ENCODE measurements at places on chromosomes 13 and 19.

DNA sequence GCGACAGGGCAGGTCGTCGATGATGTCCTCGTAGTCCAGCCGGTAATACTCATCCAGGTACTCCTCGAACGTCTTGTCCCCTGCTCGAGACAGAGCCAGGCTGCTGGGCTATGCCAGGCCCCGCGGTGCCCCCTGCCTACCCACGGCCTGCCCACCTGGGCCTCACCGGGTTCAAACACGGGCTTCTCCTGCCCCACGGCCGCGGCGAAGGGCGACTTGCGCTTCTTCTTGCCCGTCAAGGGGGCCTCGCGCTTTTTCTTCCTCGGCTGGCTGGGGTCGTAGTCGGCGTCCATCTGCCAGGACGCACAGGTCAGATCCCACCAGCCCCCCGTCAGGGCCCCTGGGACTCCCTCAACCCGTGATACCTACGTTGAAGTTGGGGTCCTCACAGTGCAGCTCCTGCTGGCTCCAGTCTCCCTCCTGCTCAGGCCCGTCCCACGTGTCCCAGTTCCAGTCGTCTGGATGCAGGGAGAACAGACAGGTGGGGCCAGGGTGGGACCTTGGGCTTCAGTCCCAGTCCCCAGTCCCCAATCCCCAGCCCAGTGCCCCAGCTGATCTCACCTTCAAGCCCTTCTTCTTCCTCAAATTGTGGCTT is 8.1 kb downstream of the KRI1 start:
- no peak for DNase-seq

GRCh38 chr13:45821811-45822210 is 29.7 kb downstream of the SIAH3 start:
- no peak for DNase-seq

DNA sequence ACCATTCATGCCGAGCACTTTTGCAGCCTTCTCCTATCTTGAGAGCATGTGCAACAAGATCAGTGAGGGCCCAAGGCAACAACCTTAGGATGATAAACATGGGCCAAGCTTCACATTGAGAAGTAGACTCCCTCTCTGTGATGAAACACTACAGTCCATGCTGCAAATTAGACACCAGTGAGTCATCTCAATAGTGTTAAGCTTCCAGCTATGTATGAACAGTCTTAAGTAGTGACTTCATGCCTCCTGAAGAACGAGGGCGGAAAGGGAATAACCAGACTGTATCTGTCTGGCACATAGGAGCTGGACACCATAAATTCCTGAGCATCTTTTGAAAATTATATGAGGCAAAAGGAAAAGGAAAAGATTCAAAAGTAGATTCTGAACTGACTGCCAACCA is 309.9 kb upstream of the SLITRK1 start:
- no peak for DNase-seq

DNA sequence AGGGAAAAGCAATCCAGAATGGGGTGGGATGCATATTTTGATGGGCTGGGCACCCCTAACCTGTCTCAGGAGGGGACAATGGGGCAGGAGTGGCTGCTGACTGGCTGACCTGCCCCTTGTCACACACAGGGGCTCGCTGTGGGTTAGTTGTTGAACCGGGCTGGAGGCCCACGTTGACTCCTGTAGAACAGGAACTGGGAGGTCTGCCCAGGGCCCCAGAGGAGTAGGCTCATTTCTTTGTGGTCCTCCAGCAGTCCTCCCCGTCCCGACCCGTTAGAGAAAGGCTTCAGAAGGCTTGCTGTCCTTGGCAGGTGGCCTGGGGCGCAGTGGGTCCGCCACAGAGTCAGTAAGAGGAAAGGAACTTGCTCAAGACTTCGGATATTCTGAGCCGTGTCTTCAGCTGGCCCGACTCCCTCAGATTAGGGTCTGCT is 70.1 kb downstream of the COL4A1 start:
- no peak for DNase-seq

DNA sequence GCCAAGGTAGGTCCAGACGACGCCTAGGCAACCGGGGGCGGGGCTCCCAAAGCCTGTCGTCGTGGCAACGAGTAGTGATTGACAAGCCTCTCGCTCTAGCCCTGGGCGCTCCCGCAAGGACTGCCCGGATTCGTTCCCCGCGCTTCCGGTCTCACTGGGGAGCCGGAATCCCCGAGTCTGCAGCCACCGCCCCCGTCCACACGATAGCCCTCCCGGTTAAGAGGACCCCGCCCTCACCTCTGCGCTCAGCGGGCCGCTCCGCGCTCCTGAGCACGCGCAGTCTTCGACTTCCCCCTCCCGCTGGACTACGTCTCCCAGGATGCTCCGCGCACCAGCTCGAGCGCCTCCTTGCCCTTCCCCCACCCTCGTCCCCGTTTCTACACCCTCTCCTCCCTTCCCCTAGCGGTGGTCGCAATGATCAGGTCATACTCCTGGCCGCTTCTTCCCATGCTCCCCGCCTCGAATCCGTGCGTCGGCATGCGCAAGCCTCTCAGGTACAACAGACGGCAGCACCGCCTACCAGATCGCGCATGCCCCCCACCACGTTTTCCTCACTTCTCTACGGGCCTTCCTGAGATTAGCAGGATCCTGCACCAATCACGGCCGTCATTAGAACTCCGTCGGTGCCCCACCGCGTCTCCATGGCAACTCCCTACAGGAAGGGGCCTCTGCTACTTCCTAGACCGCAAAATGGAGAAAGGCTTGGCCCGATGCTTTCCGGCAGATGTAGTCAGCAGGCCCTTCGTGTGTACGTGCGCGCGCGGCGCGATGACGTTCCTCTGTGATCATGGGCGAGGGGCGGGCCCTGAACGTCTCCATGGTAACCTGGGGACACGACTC is at the start of gene MZF1:
Gene MZF1 (minus strand): TSS at position 518 of the 840 bp plus-strand sequence. CDS start 1,946 bp downstream, outside the sequence.
- peak; percentile 99 for DNase-seq

DNA sequence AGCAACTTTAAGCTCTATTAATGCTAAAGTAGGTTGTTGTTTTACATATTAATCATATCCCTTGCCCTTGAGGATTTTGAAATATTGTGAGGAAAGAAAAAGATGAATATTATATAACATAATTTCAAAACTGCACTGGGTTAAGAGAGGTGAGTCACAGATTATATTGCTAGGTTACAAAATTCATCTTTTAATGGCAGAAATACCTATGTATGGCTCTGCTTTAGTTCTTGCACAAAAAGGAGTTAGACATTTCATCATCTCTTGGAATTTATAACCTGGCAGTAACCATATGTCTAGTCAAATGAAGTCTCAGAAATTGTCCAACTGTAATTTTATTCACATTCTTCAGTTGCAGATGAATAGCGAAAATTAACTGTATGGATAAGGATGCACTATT is 2041.1 kb downstream of the OLFM4 start:
- DNase-seq, result no peak

- DNase-seq, result no peak
Measured at GRCh38 chr13:93227280-93227877, 772 bp downstream of the GPC6 start.

DNA sequence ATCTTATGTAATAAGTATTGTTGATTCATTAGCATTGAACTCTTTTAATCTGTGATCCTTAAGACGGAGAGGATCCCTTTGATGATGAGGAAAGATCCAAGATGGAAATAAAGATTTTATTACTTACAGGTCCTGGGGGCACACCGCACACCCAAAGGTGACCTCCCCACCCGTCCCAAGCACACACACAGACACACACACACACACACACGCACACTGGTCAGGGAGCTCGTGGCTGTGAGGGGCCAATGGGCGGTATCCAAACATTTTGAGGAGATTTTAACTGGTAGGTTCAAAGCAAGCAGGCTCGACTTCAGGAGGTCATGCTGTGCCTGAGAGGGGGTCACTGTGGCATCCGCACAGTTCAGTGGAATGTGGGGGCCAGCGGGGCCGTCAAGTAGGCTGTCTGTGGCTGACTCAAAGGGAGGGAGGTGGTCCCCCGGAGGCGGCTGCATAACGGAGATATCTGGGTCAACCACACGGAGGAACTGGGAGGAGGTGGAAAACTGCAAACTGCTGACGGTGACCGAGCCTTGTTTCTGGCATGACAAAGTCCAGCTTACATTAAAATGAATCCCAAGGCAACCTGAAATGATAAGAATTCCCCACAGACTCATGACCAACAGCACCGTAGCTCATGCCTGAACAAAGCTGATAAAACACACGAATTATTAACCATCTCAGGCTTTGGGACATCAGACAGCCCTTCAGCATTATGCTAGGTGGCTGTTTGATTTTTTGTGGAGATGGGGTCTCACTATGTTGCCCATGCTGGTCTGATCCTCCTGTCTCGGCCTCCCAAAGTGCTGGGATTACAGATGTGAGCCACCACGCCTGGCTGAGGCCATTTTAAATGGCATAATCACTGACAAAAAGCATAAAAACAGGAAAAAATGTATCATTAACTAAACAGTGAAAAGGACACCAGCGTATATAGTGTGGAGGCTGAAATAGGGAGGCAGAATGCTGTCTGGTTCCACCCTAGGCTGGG is 20.9 kb upstream of the SIGLEC11 start:
- DNase-seq, result no peak

DNA sequence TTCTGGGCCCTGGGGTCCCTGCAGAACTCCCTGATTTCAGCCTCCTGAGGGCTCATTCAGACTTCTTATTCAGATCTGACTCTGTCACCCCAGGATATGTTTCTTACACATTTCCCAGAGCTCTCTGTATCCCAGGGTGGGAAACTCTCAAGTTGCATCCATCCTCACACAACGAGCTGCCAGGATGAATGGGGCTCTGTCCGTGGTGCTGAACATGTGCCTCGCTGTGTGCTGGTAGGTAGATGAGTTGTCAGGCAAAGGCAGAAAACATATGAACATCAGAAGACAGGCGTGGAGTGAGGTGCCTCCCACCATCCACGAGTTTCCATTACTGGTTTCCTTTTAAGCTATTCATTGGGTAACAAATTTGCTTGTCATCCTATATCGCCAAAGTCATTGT is 11.4 kb upstream of the IGFL1 start:
- no peak for DNase-seq

- DNase-seq, result no peak
Measured at GRCh38 chr13:66933994-66934393, 296.1 kb downstream of the PCDH9 start.

DNA sequence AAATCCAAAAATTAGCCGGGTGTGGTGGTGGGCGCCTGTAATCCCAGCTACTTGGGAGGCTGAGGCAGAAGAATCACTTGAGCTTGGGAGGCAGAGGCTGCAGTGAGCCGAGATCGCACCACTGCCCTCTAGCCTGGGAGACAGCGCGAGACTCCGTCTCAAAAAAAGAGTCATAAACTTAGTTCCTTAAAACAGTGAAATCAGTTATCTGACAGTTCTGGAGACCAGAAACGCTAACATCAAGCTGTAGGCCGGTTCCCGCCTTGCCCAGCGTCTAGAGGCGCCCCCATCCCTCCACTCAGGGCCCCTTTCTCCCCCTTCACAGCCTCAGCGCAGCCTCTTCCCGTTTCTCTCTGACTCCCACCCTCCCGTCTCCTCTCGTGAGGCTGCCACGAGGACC is 11.9 kb downstream of the ADAT3 start:
- no peak for DNase-seq

- no peak for DNase-seq
Measured at GRCh38 chr19:14519860-14520407, 1.7 kb upstream of the DNAJB1 start.

DNA sequence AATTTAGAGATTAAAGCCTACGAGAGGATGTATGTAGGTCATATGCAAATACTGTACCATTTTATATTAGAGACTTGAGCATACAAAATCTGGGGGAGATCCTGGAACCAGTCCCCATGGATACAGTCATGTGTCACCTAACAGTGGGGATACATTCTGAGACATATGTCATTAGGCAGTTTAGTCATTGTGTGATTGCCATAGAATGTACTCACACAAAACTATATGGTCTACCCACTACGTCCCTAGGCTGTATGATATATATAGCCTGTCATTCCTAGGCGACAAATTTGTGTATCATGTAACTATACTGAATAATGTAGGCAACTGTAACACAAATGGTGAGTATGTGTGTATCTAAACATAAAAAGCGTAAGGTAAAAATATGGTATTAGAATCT is 62.8 kb downstream of the WDFY2 start:
- no peak for DNase-seq

DNA sequence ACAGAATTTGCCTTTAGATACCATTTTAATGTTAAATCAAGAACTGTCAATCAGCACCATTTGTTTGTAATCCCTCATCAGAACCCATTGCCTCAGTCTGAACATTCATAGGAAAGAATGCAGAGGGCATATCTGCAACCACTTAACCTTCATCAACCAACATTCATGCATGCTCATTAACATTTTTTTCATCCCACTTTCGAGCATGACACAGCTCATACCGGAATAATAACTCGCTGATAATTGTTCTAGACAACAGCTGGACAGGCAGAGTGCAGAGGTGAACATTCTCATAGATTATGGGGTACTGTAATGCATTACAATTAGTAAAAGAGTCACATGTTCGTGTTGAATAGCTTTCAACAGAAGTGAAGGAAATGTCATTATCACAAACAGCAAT is 216.8 kb downstream of the DIAPH3 start:
- DNase-seq, result no peak

DNA sequence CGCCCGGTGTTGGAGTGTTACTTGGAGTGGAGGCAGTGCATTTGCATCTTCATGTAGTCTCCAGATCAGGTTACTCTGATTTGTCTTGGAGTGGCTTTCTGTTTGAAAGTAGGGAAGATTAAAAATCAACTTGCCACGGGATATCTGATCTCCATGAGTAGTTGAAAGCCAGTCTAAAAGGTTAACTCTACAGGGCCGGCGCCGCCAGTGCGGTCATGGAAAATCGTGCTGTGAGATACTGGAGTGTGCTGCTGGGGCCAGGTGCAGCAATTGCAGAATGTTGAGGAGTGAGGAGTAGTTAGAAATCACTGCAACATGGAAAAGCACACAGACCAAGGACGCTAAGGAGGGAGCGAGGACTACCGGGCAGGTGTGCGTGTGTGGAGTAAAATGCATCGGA is 175.0 kb downstream of the STK24 start:
- no peak for DNase-seq

DNA sequence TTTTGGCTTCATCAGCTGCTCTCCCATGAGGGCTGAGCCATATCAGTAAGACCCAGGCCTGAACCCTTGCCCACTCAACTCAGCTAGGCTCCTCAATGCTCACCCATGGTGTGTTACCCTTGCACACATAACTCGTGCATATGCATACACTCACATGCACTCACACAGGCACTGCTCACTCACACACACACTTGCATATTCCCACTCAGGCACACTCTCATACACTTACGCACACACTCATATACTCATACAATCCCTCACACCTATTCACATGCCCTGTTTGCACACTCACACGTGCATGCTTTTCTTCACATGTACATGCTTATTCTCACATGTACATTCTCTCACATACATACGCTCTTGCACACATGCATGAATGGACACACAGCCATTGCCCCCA is 93.8 kb downstream of the SLC7A1 start:
- no peak for DNase-seq

GRCh38 chr13:32426990-32427851 is 709 bp downstream of the N4BP2L1 start:
- DNase-seq, result peak; percentile 52

GRCh38 chr19:52464798-52465470 is 11.6 kb downstream of the ZNF578 start:
- no peak for DNase-seq

GRCh38 chr13:35179494-35179893 is 237.4 kb downstream of the NBEA start:
- DNase-seq, result no peak

GRCh38 chr13:79749566-79749965 is 268.6 kb downstream of the NDFIP2 start:
- DNase-seq, result no peak

- no peak for DNase-seq
Measured at GRCh38 chr19:48961673-48962028, 3.5 kb upstream of the FTL start.
